ENCODE measurements at places on chromosomes 3 and 15.
A peak's percentile ranks its signal among the peaks of the same experiment; 100 is the strongest.

- no peak for DNase-seq
Observed at GRCh38 chr3:14047841-14048240, 76.8 kb downstream of the CHCHD4 start.

- DNase-seq = no peak
Observed at GRCh38 chr3:112351036-112351435, 18.1 kb downstream of the CD200 start.

DNA sequence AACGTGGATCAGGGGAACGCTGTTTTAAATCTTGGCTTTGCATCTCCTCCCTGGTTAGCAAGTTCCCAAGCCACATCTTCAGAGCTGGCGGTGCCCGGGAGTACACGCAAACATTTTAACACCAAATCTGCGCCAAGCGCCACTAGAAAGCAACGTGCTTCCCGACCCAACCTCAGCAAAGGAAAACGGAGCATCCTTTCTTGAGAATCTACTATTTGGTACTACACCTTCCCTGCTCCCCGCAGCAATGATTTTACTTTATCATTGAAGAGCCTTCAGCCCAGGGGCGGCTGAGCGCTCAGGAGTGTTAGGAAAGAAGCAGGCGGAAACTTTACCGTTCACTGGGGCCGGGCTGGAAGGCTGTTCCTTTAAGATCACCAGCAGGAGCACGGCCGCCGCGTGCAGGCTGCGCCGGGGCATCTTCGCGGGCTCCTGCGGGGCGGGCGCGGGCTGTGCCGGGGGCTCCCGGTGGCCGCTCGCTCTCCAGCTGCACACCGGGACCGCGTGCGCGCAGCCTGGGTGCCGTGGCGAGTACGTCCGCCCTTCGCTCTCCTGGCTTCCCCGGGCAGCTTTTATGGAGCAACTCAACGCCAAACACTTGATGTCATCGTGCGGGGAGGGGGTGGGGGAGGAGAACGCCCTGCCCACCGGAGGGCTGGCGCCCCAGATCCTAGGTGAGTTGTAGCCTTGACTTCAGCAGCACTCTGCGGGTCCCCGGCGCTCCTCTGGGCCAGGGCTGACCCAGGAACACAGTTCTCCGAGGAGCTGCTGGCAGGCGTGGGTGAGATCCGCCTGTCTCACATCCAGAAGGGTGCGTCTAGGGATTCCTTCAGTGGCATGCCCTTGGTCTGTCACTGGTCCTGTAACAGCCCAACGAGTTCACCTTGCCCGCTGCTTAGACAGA, at the start of gene CA12:
Gene CA12, minus strand, starts transcription at position 546 of the 904 bp plus-strand sequence. Its CDS starts 126 bp downstream, at position 420.
- no peak for DNase-seq

- no peak for DNase-seq
Observed at GRCh38 chr3:150933473-150933995, 28.3 kb upstream of the MINDY4B start.

DNA sequence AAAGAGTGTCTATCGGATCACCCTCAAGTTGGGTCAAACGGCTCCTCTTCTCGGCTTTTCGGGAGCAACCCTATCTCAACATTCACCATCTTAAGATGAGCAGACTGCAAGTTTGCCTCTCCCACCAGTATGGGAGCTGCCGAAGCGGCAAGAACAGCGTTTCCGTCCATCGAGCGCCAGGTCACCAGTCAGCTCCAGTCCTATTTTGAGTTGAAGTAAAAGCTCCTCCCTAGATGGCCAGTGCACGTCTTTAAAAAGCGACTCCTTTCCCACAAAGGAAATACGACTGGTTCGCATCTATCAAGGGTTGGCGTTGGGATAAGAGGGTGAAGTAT, 369 bp upstream of the U2SURP start:
- DNase-seq = no peak

- DNase-seq = no peak
Observed at GRCh38 chr3:64870876-64871646, 183.3 kb upstream of the ADAMTS9 start.

GRCh38 chr15:92653836-92654539, 1.6 kb downstream of the FAM174B start:
- DNase-seq = no peak

DNA sequence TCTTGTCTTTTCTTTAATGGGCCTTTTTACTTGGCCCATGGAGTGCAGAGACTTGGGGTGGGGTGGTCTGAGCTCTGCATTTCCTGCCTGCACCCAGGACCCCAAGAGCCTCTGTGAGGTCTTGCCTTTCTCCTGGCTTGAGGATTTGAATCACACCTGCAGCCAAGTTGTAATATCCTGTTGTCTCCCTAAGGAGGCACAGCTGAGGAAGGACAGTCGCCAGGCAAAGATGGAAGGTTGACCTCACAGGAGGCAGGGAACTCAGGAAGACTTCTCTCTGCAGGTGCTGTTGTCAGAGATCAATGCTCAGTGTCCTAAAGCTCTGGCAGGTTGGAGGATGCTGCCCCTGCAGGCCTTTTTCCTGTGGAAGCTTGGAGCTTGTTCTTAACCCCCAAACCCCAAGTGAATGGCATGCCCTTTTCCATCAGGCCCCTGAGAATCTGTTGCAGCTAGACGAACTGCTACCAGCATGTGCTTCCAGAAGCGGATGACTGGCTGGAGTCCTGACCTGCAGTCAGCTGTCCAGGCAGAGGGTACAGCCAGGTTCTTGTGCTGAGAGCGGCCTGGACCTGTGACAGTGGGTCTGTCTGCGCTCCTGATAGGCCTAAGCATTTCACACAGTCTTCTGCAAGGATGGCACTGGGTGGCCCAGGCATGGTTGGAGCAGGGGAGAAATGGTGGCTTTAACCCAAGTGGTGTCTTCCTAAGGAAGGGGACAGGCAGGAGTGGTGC, 120.0 kb downstream of the EEFSEC start:
- DNase-seq = no peak

DNA sequence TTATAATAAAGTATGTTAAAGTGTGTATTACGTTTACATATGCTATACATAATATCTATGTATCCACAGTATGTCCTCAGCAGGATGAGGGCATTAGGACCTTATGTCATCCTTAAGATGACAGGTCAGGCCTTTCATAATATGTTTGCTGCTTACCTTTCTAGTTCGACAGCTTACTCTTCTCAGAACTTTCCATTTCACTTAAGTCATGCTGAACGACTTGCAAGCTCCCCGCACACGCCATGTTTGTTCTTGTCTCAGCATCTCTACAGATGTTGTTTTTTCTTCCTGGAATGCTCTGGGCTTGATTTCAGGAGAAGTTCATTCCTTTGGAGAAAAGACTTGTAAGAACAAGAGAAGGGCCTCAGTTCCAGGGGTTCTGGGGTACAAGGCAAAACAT, 36.0 kb upstream of the PPARG start:
- no peak for DNase-seq

DNA sequence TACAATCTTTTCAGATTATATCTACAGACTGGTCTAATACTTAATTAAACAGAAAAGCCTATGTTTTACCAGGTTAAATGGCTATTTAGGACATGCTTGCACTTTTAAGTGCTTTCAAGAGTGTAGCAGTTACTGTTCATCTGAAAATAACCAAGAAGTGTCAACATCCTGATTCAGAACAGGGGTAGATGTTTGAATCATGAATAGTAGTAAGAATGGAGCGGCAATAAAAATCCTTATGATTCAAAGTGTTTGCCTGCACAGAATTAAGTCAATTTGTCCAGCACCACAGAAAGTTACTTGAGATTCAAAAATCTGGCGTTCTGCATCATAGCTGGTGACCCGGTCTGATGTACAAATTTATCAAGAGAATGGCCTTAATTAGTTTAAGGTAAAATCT, 48.3 kb downstream of the GREM1 start:
- DNase-seq = no peak

DNA sequence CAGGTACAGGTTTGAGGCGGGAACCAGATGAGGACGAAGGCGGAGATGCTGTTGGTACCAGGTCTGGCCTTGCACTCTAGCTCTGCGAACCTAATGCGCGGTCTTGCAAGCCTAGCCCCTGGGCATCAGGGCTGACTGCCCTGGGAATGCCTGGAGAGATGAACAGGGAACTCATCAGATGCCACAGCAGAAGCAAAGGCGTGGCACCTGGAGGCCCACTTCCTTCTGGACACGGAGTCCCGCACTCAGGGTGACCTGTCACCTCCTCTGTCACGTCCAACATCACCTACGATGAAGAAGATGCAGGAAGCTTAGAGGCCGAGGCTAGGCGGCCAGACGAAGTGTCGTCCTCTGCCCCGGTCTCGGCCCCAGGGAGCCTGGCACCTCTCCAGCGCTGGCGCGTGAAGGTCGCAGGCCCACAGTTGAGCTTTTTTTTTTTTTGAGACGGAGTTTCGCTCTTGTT, 9.4 kb downstream of the RPLP1 start:
- no peak for DNase-seq

- DNase-seq = no peak
Observed at GRCh38 chr3:149435996-149436885, 38.3 kb upstream of the TM4SF4 start.

DNA sequence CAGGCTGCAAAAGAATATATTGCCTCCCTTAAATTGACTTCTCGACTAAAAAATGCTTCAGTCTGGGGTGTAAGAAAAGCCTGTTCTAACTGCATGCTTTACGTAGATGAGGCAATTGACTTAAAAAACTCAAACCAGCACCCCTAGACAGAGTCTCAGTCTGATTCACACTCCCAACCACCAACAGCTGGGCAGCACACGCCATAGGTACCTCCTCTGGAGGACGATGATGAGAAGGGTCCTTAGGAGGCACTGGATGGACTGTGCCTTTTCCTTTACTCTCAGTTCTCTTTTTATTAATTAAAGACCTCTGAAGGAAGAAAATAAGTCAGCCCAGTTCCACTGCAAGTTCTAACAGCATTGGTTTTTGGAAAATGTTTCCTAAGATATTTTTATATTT, 175.0 kb downstream of the PDZRN3 start:
- DNase-seq = no peak

GRCh38 chr3:127027811-127028548, 45.1 kb downstream of the PLXNA1 start:
- no peak for DNase-seq

GRCh38 chr15:78915341-78916087, 29.3 kb downstream of the CTSH start:
- no peak for DNase-seq

GRCh38 chr3:110859993-110860392, 211.6 kb upstream of the NECTIN3 start:
- no peak for DNase-seq

- no peak for DNase-seq
Observed at GRCh38 chr3:40073310-40074007, 236.0 kb upstream of the EIF1B start.

DNA sequence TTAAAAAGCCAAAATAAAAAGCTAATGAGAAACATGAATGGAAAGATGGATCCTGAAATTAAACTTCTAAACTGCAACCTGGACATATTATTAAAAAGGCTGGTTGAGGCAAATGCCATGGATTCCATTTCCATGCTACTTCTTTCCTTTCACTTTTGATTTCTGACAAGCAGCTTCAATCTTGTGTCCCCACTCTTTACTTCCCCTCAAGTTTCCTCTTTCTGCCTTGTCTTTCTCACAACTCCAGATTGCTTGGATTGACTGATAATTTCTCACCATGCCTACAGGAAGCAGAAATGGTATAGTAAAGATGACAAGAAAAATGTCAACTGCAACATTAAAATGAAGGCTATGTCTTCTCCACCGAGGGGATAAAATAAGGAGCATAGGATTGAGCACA, 1136.7 kb downstream of the TUSC7 start:
- DNase-seq = no peak

DNA sequence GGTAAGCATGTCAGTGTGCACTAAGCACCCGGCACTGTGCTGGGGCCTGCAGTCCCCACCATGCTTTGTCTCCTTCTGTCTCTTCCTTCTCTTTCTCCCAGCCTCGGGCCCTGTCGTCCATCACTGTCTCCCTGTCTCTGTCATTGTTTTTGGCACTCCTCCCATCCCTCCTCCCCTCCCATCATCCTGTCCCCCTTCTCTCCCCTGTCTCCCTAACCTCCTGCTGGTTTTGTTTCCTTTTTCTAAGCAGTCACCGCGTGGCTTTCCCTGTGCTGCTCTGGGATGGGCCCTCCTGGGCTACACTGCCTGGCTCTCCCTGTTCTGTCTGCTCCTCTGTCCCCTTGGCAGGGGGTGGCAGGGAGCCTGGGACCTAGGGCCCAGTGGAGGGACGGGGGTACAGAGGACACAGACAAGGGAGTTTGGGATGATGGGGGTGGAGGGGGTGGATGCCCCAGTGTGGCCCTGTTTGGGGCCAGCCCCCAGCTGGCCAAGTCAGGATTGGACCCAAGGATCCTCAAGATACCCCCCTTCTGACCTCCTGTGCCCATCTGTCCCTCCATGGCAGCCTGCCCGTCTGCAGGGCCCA, 5.7 kb downstream of the CHST13 start:
- DNase-seq = no peak

- peak; percentile 49 for DNase-seq
Observed at GRCh38 chr3:45497963-45498362, 96.6 kb upstream of the LIMD1 start.

GRCh38 chr3:124599779-124600693, 130.2 kb upstream of the UMPS start:
- DNase-seq = no peak

- DNase-seq = no peak
Observed at GRCh38 chr3:184636741-184637316, 75.0 kb downstream of the MAGEF1 start.

DNA sequence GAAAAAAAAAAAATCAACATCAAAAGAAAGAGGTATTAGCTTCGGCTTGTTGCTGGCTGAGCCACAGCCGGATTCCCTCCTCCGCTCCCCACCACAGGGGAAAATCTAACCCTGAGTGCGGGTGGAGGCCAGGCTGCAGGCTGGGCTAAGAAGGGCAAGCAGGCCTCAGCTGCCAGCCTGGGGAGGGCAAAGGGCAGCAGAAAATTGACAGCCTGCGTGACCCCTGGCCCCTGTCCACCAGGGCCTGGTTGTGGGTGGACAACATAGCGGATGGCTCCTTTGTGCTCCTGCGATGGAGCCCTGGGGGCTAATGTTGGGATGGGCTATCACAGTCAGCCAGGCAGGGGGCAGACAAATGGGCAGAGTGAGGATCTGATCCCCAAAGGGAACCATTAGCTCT, 25.4 kb downstream of the CACNA2D2 start:
- no peak for DNase-seq

- no peak for DNase-seq
Observed at GRCh38 chr3:160532371-160532770, 33.0 kb downstream of the KPNA4 start.

DNA sequence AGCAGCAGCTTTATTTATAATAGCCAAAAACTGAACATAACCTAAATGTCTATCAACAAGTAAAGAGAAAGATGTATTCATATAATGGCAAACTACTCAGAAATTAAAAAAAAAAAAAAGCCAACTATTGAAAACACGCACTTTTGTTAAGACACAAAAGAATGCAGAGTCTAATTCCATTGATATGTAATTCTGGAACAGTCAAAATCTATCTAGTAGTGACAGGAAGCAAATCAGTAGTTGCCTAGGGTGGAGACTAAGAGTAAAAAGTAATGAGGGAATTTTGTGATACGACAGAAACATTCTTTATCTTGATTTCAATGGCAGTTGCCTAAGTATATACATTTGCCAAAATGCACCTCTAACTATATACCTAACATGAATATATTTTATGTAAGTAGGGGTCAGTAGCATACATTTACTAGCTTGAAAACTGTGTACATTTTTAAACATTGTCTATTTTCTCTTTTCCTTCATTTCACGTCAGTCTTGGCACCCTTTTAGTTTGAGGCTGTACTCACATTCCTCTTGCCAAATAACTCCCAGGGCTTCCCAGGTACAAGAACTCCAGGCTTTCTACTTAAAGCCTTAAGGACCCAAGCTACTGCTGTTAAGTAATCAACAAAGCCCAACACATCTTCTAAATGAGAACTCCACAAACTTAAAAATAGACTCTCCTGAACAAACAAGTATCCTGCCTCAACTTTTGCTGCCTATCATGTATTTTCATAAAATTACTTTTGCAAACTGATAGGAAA, 54.7 kb downstream of the ADAM10 start:
- DNase-seq = no peak

GRCh38 chr15:61216519-61216918, 12.6 kb downstream of the RORA start:
- no peak for DNase-seq

Measured in activated gamma-delta T cell treated with Interleukin-2 at 50 U/mL for 16 hours (primary cell).